ENCODE measurements at places on chromosomes 16 and 17.

- no peak for DNase-seq
Measured at GRCh38 chr16:1781758-1782407, 488 bp downstream of the SPSB3 start.

DNA sequence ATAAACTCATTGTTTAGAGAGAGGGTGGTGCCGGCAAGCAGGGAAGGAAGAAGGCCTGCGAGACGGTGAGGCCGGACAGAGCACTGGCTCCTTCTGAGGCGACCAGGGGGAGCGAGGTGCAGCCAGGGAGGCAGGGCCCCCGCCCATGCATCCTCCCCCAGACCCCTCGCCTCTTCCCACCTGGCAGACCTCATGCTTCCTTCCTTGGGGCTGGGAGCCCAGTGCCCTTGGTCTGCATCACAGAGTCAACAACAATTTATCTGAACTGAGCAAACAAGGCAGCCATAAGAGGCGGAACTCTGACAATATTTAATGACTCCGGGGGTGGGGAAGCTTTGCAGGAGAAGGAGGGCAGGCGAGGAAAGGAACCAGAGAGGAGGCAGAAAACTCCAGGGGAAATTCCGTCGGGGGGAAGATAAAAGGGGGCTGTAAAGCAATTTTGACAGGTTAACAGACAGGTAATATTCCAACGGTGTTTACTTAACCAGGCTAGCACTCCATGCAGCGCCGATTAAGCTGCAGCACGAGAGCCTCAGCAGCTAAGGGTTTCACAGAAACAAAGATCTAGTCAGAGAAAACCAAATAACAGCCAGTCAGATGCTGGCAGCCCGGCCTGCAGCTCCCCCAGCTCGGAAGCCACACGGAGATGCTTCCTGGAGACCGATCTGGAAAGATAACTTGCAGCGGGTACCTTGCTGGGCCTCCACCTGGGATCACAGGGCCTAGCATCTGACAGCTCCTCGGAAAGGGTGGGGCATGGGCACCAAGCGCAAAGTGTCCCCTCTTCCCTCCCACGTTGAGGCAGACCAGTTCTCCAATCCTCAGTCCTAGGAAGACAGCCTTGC lies 398.2 kb downstream of the SOX9 start:
- DNase-seq = no peak

GRCh38 chr17:65065906-65066305 lies 9.4 kb upstream of the GNA13 start:
- no peak for DNase-seq

- no peak for DNase-seq
Measured at GRCh38 chr16:85046931-85047866, 19.6 kb downstream of the KIAA0513 start.

DNA sequence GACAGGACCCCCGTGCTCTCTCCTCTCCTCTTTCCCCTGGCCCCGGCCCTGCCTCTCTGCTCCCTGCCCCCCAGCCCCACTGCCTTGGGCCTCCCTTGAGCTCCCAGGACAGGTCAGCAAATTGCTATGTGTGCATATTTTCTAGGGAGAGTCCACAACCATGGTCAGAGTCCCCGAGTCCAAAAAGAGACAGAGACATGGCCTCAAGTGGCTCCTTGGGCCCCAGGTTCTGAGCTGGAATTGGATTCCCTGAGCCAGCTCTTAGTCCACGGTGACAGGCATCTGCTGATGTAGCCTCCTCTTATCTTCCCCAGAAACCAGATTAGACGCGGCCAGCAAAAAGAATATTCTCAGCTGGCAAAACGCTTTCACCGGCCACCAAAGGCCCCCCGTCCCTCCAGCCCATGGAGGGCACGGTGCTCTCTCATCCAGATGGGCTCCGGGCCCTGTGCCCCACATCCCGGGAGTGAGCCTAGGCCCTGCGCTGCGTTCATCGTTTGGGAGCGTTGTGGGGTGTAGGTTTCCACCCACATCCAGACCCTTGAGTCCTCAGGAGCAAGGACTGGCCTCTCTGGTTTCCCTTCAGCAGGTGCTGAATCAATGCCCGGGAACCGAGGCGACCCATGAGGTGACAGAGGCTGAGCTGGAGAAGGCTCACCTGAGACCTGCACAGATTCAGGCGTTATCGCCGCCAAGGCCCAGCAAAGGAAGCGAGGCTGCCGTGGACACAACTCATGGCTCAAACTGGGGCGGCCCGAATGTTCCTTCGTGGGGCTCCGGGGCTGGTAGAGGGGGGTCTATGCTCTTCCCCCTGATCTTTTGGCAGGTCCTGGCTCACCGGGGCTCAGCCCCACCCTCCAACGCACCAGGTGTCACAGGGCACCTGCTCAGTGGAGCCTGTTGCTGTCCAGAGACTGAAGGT lies 16.3 kb upstream of the ENPP7 start:
- no peak for DNase-seq

- no peak for DNase-seq
Measured at GRCh38 chr16:4611337-4612021, 3.2 kb downstream of the UBALD1 start.

DNA sequence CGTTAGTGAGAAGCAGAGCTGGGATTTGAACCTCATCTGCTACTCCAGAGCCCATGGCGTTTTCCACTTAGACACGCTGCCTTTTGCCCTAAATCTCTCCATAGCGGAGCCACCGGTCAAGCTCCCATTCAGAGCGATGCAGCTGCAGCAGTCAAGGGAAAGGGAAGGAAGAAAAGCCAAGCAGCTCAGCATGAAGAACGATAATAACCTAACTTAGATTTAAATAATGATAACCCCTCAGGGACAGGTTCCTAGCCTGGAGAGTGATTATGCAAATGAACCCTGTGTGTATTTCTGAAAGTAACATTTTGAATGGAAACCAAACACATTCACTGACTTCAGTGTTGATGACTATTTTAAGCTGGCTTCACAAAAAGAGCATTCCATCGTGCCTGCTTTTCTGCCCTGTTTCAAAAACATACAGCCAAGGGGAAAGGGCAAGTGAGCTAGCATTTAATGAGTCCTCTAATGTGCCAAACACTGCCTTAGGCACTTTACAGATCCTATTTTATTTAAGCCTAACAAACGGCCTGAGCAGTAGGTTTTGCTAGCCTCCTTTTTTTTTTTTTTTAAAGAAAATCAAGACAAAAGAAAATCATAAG lies 798.3 kb downstream of the CDH8 start:
- no peak for DNase-seq

DNA sequence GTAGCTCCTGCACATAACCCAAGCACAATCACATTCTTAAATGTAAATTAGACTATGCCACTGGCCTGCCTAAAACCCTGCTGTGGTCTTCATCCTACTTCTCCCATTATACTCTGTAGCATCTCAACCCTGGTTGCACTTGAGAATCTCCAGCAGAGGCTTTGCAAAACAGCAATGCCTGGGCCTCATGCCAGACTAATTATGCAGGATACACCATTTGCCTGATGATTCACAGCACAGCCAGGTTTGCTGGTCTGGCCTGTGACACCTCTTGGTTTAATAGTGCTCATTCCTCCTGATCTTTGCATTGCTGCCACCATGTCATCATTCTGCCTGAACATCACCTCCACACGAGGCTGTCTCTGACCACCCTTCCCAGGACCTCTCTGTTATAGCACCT lies 491.9 kb upstream of the TOM1L1 start:
- DNase-seq = no peak

- DNase-seq = no peak
Measured at GRCh38 chr17:77875051-77875780, 83.3 kb upstream of the TNRC6C start.

GRCh38 chr17:9173386-9173983 lies 152.2 kb downstream of the NTN1 start:
- no peak for DNase-seq

DNA sequence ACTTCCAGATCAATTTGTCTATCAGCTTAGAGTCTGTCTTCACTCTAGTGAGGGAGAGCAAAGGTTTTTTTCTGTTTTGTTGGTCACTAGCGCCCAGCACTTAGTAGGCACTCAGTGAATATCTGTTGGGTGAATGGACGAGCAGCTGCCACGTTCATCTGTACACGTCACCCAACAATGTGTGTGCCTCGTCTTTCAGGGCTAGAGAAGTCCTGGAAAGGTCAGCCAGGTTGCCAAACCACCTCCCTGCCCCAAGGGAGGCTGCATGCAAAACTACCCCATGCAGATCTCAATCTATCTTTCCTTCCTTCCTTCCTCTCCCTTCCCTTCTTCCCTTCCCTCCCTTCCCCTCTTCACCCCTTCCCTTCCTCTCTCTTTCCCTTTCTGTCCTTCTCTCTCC lies 340.9 kb downstream of the SOX9 start:
- DNase-seq = no peak

DNA sequence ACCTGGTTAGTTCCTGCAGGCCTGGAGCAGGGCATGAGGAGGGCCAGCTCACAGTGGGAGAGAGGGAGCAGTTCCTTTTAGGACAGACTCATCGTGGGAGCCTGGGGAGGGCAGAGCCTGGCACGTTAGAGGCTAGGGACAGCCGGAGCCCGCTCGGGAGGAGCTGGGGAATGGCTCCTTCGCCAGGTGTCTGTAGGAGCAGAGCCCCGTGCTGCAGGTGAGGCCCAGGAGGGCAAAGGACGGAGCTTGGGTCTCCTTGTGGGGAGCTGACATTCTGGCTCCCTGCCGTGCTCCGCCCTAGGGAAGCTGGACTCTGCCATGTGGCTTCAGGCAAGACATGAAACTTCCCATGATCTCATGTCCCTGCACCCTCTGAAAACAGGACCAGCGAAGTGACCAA lies 18.7 kb upstream of the MTSS2 start:
- DNase-seq = no peak

GRCh38 chr16:55040366-55041086 lies 109.9 kb downstream of the IRX5 start:
- no peak for DNase-seq

DNA sequence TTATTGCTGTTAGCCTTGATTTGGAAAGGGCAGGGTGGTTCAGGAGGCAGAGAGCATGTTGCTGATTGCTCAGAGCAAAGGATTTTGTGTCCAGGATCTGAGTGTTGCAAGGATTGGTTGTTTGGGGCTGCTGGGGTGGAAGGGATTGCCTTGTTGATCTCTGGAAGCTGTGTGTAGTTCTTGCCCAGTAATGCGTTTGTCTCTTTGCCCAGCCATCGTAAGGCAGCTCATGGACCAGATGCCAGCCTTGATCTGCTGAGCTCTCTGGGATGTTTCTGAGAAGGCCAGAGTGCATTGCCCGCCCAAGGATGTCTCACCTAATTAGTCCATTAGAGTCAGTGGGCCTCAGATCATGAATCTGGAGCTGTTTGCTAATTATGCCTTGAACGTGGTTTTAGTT lies 33.6 kb downstream of the NKD1 start:
- no peak for DNase-seq

DNA sequence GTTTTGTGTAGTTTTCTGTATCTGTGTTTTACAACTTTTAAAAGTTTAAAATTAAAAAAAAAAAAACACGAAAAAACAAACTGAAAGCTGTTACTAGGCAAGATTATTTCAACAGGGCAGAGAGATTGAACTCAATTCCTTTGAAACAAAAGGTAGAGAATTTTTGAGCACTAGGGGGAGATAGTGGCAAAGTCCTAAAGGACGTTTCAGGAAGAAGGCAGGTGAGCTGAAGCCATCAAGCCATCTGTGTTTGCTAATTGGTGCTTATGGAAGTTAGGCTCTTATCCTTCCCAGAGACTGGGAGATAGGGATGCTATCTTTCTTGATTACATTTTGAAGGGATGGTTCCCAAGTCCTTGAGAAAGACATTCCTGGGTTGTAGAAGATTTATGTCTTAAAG lies 70.6 kb upstream of the CLEC3A start:
- no peak for DNase-seq

DNA sequence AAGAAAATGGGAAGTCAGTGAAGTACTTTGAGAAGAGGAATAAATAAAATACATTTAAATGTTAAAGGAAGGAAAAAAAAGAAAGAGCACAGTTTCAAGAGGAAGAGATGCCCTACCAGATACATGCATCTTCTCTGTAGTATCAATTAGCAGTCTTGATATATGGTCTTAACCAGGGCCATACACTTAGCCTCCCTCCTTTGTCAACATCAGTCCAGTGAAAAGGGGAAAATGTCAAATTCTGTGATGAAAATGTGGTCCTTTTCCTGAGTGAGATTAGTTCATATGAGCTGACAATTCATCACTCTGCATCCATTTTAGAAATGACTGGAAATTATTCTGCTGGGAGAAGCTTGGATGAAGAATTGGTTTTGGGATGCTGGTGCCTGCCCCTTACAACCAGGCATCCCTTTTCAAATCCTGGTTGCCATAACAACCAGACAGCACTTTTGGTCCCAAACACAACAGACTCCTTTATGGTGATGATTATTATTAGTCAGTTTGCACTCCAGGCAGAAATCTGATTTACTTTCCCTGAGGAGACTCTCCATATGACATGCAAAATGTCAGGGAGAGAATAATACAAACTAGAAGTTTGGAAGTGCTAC lies 933.6 kb upstream of the CDH8 start:
- DNase-seq = no peak

- DNase-seq = no peak
Measured at GRCh38 chr16:7452090-7452489, 119.4 kb downstream of the RBFOX1 start.

- DNase-seq = no peak
Measured at GRCh38 chr17:61323003-61323908, 76.4 kb upstream of the TBX2 start.

- no peak for DNase-seq
Measured at GRCh38 chr16:80924372-80924978, 82.2 kb downstream of the CMC2 start.

DNA sequence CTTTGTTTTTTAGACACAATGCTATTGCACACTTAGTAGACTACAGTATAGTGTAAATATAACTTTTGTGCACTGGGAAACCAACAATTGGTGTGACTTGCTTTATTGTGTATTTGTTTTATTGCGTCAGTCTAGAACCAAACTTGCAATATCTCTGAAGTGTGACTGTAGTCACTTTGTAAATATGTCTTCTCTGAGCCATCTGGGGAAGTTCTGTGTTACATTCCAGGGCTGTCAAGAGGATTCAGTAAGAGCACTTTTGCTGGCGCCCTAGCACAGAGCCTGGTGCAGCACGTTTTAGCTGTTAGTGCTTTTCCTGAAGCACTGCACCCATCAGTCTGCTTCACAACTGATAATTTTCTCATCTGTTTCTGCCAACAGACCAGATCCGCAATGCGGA lies 73.2 kb downstream of the NT5M start:
- no peak for DNase-seq

- DNase-seq = no peak
Measured at GRCh38 chr17:180381-181244, 837 bp downstream of the DOC2B start.

GRCh38 chr17:81902023-81902652 lies at the start of gene NPB:
Gene NPB (plus strand): TSS chr17:81902238. CDS start chr17:81902278, 40 bp downstream.
- DNase-seq = no peak

DNA sequence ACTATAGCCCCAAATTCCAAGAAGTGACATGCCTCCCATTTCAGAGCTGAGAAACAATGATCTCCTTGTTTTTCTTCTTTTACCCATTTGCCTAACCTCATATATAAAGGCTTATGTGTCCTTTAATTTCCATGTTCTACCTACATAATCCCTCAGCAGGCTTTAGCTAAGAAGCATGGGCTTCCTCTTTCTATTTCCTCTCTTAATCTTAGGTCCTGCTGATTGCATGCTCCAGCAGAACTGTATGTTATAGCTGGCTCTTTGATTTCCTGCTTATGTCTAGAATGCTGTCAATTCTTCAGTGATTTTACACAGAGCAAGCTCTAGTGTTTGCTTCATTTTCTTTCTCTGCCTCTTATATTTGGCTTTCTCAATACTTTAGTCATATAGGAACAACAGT lies 151.7 kb upstream of the COX10 start:
- DNase-seq = no peak

GRCh38 chr16:79402356-79402755 lies 198.2 kb downstream of the MAF start:
- no peak for DNase-seq
